ENCODE measurements at places on chromosomes 2 and 18.

- DNase-seq: no peak
Measured at GRCh38 chr2:237692601-237693290, 65.4 kb downstream of the LRRFIP1 start.

DNA sequence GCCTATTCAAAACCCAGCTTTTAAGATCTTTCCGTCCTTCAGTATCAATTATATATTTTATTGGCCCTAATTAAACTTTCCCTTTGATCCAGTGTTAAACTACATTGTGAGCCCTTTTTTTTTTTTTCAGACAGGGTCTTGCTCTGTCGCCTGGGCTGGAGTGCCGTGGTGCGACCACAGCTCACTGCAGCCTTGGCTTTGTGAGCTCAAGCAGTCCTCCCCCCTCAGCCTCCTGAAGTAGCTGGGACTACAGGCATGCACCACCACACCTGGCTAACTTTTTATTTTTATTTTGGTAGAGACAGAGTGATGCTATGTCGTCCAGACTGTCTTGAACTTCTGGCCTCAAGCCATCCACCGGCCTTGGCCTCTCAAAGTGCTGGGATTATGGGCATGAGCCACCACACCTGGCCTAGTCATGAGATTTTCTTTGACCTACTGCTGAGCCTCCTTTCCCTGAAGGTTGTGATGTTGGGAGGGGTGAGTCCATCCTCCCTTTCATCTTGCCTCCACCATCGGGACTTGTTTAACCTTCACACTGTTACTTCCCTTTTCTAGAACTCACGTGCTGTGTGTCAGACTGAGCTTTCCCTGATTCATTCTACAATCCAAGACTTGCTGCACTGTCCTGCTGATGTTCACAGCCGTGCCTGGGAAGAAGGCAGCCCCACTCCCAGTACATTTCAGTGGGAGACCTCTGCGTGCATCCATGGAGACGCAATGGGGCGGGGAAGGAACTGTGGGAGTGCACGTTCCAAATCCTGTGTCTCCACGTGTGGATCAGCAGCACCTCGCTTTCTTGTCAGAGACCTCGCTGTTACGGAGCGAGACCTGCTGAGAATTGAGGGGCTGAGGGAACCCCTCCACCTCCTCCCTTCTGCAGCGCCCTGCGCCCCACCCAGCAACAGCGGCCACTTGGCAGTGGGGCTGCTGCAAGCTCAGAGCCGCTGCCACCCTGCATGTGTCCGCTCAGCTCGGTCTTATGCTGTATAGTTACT lies 10.8 kb downstream of the OXER1 start:
- DNase-seq: peak; percentile 58

DNA sequence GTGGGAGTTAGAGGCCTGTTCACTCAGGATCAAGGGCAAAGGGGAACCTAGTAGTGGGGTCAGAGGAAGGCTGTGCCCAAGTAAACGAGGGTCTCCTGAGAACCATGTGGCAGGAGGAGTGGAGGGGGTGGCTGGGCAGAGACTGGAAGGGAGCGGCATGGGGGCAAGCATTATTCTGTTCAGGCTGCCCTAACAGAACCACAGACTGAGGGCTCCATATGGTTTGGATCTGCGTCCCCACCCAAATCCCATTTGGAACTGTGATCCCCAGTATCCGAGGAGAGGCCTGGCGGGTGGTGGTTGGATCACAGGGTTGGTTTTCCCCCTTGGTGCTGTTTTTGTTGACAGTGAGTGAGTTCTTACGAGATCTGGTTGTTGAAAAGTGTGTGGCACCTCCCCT lies 287.0 kb downstream of the PHLPP1 start:
- DNase-seq: no peak

DNA sequence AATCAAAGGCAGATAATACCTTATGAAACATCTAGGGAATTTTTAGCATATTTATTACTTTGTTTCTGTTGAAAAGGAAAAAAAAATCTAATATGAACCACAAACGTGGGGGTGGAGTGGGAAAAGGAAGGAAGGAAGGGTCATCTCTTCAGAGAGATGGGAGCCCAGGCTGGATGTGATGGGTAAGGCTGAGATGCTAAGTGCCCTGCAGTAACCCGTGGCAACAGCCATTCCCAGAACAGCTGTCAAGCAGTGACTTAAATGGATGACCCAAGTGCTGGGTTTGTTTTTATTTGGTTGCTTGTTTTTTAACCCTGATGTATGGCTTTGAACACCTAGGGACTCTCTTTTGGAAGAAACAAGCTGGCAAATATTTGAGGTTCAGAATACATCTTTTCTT lies 50.7 kb upstream of the KLF7 start:
- no peak for DNase-seq

DNA sequence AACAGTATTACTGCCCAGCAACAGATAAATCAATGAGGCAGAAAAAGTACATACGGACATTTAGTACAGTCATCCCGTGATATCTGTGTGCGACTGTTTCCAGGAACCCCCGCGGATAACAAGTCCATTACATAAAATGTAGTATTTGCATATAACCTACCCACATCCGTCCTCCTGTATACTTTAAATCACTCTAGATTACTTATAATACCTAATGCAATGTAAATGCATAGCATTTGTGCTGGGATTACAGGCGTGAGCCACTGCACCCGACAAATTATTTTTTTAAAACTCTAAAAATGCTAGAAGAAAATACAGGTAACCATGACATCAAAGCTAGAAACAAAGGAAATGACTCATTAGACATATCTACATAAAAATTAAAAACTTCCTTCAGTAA lies 91.6 kb downstream of the FAM161A start:
- no peak for DNase-seq

GRCh38 chr2:10811517-10811916 lies 1.1 kb downstream of the PDIA6 start:
- DNase-seq: no peak

- no peak for DNase-seq
Measured at GRCh38 chr2:11254100-11254536, 90.3 kb downstream of the ROCK2 start.

- no peak for DNase-seq
Measured at GRCh38 chr18:37346048-37346447, 219.6 kb downstream of the CELF4 start.

- no peak for DNase-seq
Measured at GRCh38 chr18:911486-911885, 6.8 kb downstream of the ADCYAP1 start.

DNA sequence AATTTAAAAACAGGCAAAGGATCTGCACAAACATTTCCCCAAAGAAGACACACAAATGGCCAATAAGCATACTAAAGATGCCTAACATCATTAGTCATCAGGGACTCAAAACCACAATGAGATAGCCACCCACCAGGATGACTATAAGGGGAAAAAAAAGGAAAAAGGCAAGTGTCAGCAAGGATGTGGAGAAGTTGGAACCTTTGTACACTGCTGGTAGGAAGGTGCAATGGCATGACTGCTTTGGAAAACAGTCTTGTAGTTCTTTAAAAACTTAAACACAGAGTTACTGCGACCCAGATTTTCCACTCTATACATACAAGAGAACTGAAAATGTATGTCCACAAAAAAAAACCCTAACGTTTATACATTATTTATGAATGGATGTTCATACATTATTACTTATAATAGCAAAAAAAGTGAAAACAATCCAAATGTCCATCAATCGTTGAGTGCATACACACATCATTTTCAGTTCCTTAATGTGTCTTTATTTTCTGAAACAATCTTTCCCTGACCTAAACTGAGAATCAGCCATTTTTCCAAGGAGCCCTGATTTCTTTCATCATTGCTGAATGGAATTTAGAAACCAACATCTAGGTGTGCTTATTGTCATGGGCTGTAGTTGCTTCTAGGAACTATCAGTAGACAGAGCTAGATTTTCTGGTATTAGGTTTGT lies 64.7 kb upstream of the TLK1 start:
- peak; percentile 32 for DNase-seq

DNA sequence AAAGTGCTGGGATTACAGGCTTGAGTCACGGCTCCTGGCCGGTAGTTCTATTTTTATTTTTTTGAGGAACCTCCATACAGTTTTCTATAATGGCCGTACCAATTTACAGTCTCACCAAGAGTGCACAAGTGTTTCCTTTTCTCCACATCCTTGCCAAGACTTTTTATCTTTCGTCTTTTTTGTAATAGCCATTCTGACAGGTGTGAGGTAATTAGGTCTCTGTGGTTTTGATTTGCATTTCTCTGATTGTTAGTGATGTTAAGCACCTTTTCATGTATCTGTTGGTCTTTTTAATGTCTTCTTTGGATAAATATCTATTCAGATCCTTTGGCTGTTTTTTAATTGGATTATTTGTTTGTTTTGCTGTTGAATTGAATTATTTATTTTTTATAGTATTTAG lies 9.3 kb downstream of the ARMC9 start:
- no peak for DNase-seq

DNA sequence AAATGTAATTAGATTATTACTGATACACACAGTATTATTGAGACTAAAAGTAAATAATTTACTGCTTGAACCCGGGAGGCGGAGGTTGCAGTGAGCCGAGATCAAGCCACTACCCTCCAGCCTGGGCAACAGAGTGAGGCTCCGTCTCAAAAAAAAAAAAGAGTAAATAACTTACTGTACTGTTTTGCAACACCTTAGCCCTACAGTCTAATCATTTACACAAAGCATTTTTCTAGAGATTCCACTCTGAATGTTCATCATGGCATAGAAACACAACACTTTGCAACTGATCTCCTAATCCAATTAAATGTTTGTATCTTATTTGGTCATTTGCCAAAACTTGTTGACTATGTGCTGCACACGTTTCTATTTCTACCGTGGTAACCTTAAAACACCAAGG lies 23.4 kb upstream of the RMP24 start:
- DNase-seq: peak; percentile 25

DNA sequence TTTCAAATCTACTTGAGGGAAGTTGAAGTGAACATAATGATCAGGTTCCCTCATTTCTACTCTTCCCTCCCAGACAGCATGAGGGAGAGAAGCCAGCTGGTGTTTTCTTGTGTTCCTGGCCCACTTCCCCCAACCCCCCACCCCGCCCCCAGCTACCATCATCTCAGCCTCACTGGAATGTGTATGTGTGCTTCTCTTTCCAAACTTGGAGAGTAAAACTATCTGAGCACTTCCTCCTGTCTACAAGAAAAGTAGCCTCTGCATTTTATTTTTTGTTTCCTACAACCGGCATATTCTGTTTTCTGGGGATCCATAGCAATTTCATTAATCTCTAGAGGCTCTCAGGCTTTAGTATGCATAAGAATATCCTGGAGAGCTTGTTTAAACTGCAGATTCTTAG lies 53.6 kb upstream of the GRHL1 start:
- no peak for DNase-seq

DNA sequence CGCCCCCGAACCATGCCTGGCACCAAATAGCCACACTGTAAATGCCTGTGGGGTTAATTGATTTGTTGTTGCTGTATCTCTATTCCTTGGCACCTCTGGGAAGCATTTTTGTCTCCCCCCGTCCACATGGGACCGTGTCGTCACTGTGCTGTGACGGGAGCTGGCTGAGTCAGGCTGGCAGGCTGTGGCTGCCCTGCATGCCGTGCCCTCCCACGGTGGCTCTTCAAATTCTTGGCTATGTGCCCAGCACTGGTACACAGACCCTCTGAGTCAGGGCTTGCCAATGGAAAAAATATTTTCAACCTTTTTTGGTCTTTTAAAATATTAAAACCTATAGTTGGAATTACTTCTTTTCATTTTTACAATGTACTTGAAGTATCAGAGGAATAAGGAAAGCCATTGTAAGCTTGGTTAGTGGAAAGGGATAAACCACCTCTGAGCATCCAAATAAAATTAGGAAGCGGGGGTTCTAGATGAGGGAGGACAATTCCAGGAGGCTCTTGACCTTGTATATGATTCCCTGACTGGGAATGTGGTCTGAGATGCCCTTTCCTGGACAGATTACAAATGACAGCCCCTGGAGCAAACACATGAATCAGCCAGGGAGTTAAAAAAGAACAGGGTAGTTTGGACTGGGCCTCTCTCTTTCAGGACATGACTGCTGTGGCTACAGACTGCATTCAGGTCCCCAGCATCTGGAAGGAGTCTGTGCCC lies 59.4 kb downstream of the DGKD start:
- DNase-seq: peak; percentile 72

DNA sequence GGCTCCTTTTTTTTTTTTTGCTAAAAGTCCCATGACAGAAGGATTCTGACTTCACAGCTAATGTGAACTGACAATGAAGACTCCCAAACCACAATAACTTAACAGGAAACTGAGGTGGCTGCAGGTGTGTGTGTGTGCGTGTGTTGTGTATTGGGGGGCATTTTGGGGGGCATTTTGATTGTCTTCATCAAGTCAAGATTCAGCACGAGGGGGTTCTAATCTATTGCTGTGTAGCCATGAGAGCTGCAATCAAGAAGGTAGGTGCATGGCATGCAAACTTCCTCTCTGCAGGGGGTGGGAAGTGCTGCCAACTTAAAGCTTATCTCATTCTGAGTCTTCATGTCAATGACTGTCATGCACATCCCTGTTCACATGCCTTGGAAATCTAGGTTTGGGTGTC lies 25.2 kb downstream of the SPRED2 start:
- peak; percentile 43 for DNase-seq

DNA sequence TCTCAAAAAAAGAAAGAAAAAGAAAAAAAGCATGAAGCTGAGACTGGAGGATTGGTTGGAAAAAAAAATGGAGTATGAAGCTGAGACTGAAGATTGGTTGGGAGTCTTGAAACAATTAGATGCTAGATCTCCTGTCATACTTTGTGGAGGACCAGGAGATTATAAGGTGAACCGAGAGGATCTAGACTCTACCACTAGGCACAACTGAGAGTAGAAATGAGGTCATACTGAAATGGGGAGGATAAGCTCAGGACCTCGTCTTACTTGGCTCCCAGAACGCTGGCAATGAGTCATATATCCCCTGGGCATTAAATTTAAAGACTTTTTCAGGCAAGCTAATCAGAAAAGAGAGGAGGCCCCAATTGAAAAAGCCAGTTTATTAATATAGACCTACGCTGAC lies 3.3 kb upstream of the ORC2 start:
- peak; percentile 29 for DNase-seq

- no peak for DNase-seq
Measured at GRCh38 chr2:169778446-169778845, 20.2 kb upstream of the SSB start.

GRCh38 chr2:217471319-217471718 lies 531.5 kb downstream of the TNS1 start:
- no peak for DNase-seq

- DNase-seq: no peak
Measured at GRCh38 chr2:196287523-196287922, 116.1 kb upstream of the STK17B start.

DNA sequence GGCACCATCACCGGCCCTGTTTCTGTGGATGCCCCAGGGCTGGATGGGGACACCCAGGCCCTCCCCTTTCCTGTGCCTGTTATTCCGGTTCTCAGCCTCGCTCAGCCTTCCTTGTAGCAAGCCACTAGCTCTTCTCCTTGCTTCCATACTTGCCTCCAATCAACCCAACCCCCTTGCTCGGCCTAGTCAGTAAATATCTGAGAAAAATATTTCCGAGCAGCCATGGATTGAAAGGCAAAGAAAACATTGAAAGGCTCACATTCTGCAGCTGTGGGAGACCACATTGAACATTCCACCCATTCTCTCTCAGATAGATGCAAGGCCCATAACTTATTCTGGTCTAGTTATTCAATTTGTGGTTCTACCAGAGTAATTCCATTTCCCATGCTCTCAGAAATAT lies 114.9 kb downstream of the SPP2 start:
- no peak for DNase-seq

GRCh38 chr18:3332376-3332775 lies 70.4 kb downstream of the MYL12B start:
- DNase-seq: no peak

GRCh38 chr2:157596992-157597681 lies 31.5 kb downstream of the ACVR1C start:
- DNase-seq: peak; percentile 45

- DNase-seq: peak; percentile 28
Measured at GRCh38 chr2:17148407-17149145, 369.7 kb downstream of the RAD51AP2 start.

Measured in hematopoietic multipotent progenitor cell treated with erythropoietin and hydrocortisone succinate and interleukin-3 and kit ligand, for 6 days (in vitro differentiated cells).